ENCODE measurements at places on chromosomes 7 and 10.

DNA sequence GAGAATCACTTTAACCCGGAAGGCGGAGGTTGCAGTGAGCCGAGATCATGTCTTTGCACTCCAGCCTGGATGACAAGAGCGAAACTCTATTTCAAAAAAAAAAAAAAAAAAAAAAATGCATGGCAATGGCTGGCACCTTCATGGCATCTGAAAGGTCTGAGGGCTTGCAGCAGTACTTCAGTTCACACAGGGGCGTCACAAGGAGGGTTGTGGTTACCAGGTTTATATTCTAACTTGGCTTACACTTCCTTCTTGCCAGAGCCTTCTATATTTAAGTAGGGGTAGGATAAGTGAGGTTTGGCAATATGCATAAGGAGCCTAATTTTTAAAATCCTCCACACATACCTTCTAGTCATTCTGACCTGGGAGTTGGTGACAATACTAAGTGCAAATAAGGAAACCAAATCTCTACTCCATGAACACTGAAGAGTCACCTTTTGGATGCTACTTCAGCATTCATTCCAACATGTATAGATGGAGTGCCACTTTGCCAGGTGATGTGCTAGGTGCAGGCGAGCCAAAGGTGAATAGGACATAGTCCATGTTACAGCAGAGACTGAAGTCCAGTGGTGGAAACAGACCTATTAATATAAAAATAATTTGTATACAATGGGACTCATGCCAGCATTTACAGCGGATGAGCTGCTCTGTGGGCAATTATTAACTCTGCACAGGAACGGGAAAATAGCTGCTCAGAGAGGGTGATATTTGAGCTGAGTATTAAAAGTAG, 57.8 kb upstream of the PDCD4 start:
- DNase-seq = no peak

DNA sequence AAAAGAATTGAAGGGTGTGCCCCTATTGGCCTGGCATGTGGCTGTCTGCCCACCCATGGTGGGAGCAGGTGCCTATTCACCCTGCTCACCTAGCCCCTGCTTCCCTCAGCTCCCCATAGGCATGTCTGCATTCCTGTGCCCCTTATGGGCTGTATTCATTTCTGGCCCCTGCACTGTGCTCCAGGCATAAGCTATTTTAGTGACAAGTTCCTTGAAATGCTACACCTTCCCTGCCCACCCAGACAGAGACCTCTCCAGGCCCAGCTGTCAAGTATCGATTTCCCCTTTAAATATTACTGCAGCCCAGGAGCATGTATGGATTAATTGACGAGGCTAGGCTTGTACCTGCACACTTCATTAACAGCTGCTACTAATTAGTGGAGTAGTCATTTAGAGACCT, 235.4 kb downstream of the RPS24 start:
- no peak for DNase-seq

DNA sequence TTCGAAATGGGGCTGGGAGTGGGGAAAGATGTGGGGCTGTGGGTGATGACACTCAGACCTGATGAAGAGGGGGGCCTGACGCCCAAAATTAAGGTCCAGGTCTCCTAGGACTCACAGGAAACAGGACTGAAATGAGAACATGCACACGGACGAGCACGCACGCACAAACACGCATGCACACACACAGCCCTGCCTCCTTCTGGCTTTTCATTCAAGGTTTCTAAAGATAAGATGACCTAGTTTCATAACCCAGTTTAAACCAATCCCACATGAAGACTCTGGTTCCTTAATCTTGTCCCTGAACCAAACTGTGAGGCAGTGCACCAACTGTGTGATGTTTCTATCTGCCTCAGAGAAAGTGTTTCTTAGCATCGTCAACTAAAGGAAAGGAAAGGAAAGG, 162.0 kb downstream of the DGKI start:
- DNase-seq = no peak

DNA sequence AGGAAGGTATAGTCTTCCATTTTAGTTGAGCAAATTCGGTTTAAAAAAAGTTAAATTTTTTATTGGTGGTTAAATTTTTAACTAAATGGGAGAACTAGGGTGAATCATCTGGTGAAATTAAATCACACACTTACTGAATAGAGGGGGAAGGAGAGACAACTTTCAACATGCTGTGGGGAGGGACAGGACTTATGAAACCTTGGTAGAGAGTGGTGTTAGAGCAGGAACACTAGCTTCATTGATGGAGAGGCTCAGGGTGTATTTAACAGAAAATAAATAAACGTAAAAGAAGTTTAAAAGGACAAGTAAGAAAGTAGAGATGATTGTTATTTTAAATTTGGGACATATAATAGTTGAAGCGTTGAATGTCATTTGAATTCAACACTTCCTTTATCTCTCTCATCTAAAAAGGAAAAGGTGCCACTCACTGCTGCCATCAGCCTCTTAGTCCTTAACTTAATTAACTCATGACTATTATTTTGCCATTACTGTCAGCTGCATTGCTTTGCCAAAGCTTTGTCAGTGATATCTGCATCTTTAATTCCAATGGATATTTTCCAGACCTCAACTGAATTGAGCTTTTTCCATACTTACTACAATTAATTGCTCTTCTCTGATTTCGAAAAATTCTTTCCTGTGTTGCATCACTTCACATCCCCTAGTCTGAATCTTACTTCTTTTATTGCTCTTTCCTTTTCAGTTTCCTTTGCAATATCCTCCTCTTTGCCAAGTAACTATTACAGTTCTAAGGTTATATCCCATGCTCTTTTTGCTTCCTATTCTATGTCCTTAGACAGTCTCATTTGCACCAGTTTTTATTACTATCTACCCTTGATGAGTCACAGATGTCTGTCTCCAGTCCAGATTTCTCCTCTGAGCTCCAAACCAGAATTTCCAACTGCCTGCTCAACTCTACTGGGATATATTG, 71.7 kb downstream of the GNAT3 start:
- no peak for DNase-seq

GRCh38 chr10:92789067-92789466, 59.3 kb upstream of the EXOC6 start:
- no peak for DNase-seq

- DNase-seq = no peak
Observed at GRCh38 chr10:85901599-85901998, 465.0 kb downstream of the GRID1 start.

DNA sequence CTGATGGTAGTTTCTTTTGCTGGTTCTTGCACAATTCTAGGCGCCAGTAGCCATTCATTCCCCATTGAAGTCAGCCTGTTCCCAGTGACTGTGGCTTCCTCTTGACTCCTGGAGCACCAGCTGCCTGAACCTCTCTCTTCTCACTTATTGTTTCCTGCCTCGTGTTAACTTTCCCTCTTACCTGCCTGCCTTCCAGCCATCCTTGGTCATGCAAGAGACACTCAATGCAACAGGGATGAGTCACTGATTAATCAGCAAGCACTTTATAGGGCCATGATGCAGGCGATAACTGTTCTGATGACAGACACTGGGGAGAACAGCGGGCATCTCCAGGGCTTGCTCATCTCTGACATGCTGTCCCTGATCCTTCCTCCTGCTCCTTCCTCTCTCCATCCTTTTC, 122.0 kb downstream of the PLCE1 start:
- DNase-seq = no peak

DNA sequence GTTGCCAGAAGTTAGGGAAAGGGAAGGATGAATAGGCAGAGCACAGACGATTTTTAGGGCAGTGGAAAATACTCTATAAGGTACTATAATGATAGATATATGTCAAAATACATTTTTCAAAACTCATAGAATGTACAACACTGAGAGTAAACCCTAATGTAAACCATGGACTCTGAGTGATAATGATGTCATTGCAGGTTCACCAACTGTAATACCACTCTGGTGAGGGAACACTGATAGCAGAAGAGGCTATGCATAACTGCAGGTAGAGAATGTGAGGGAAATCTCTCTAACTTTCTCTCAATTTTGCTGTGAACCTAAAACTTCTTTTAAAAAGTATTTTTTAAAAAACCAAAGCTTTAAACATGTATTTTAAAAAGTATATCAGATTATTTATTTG, 22.1 kb downstream of the POT1 start:
- no peak for DNase-seq

DNA sequence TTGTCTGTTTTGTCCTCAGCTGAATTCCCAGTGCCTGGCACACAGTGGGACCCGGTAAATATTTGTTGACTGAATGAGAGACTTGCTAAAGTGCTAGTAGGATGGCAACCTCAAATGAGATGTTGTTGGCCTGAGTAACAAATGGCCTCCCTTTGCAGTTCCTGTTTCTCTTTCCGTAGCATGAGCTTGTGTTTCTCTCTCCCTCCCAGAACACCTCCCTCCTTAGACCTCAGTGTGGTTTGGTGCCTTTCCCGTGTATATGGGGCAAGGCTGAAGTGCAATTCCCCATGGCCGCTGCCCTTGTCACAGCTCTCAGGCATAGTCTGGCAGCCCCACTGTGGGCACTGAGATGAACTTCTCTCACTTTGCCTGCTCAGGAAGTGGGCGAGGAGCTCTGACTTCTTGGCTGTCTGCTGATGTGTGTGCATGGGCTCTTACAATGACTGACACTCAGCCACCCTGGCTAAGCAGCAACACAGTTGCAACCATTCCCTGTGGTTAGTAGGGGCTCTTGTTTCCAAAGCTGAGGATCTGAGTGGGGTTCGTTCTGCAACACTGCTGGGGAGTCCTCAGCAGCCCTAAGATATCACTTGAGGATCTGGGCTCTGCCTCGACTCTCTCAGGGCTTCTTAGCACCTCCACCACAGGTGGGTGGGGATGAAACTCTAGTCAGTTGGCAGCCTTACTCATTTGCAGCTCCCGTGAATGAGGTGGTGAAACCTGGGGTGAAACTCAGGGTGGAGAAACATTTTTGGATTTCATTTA, 136.1 kb downstream of the ICA1 start:
- DNase-seq = no peak

GRCh38 chr7:12637819-12638592, 49.4 kb upstream of the ARL4A start:
- DNase-seq = peak; percentile 24
